Right lung (tissue), 10 donors: ENCODE measurements at places on chromosomes 1 and 21.
A peak's percentile ranks its signal among the peaks of the same experiment; 100 is the strongest.

DNA sequence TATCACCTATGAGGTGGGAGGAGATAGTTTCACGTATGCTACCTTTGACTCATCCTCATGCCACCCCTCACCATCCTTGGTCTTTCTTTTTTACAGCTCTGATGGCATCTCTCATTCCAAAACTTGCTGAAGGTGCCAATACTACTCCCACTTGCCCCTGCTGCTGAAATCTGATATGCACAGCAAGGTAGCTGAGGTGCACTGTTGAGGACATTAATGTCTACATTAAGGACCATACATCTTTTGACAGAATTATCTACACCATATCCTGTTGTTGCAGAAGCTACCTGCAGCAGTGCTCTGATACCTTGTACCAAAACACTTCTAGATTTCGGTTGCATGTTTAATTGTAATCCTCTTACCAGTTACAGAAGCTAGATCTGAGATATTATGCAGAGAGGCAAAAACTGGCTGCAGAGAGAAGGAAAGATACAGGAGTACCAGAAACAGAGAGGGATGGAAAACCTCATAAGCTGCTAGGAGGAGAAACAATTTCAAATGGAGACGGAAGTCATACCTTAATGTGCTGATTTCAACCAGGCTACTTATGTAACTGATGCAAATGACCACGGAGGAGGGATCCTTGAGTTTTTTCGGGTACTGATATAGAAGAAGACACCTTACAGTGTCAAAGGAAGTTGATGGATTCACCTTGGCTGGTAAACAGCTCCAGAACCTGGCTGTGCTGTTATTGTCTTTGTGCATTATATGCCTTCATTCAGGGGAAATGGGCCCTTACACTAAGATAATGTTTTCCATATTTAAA lies 19.3 kb upstream of the PTPRC start:
- DNase-seq: no peak

DNA sequence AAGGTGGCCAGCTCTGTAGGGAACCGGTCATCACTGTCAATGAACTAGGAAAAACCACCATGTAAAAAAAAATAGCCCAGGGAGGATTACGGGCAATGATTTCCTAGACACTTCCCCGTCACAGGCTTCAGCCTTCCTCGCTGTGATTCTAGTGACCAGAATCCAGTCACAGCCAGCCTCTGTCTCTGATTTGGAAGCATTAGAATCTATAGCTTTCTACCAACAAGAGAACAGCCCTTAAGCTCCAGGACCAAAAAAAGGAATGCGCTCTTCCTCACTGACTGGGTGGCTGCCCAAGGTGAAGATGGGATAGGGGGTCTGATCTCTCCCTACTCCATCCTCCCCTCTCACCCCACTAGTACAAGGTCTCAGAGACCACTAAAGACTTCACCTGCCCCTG lies 67.2 kb downstream of the TEX35 start:
- no peak for DNase-seq

- peak; percentile 46 for DNase-seq
These were observed 464.5 kb downstream of the USP25 start for GRCh38 chr21:16194095-16194787.

- no peak for DNase-seq
These were observed 196.6 kb downstream of the MATN1 start for GRCh38 chr1:30526652-30527345.

GRCh38 chr1:84928979-84929378 lies 36.0 kb upstream of the LPAR3 start:
- DNase-seq: no peak

GRCh38 chr1:89022167-89022959 lies at the start of gene GBP3:
TSS of gene GBP3 (minus strand) at chr1:89022866. CDS start at chr1:89020721, 2,145 bp downstream.
- peak; percentile 61 for DNase-seq

DNA sequence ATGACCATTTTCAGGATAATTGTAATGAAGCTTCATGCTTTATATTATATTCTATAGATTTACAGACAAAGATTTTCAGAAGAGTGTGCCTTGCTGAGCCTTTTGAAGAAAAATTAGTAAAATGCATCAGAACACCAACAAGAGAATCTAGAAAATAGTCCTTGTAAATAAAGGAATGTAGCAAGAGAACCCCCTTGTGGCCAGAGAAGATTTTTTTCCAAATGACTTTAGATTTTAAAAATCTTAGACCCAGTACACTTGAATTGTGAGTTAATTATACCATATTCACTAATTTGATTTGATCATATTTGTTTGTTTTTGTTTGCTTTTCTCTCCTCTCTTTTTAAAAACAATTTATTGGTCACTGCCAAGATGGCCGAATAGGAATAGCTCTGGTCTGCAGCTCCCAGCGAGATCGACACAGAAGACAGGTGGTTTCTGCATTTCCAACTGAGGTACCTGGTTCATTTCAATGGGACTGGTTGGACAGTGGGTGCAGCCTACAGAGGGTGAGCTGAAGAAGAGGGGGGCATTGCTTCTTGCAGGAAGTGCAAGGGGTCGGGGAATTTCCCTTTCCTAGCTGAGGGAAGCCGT lies 12.8 kb upstream of the IFI44L start:
- no peak for DNase-seq

GRCh38 chr1:160607011-160607671 lies 27.8 kb upstream of the CD84 start:
- peak; percentile 25 for DNase-seq

DNA sequence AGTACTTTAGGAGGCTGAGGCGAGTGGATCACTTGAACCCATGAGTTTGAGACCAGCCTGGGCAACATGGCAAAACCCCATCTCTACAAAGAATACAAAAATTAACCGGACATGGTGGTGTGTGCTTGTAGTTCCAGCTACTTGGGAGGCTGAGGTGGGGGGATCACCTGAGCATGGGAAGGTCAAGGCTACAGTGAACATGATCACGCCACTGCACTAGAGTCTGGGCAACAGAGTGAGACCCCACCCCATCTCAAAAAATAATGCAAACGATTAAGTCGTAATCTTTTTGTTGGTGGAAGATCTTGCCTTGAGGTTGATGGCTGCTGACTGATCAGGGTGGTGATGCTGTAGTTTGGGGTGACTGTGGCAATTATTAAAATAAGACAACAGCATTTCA lies 6.3 kb downstream of the RCAN3 start:
- DNase-seq: no peak
